Activated T-cell treated with anti-CD3 and anti-CD28 coated beads, Interleukin-2, amount 50 U/mL, for 72 hours (primary cell): ENCODE measurements at places on chromosomes 7 and 10. TPM values are rescaled to one million over a fixed set of nuclear protein-coding genes. Genes with fewer than 3 reads are reported as not detected.

LDB3 gene
- 0.16 TPM for total RNA-seq

DNA sequence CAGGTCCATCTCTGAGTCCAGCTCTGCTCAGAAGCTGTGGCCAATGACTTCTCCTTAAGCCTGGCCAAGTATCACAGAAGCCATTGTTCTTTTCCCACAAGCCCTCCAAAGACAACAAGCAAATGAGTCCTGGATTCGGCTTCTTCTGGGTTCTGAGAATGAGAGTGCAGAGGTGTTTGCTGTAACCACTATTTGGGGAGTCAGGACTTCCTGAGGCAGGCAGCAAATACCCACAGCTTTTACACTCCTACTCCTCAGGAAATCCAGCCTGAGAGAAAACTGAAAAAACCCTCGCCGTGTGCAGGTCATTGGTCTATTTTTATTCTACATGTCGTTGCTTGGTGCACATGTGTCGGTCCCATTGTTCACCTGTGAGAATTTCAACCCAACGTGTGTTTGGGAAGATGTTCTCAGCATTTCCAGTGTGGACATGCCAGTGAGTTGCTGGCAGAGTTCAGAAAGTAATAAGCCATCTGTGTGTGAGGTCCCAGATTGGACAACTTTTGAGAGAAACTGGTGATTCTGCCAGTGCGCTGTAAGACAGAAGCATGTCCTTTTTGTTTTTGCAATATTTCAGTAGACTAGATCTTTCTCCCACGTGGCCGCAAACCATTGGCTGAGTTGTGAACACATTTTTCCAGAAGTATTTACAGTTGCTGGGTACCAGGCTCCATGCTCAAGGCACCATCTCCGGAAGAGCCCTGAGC lies 121.6 kb upstream of the LYZL2 start:
- H3K4me3 ChIP-seq, result peak overlapping the region; percentile 12
- no peaks in the 10 kb centered on the region for H3K36me3 ChIP-seq
- DNase-seq, result no peak
- H3K4me1 ChIP-seq, result peaks cover 49% of the 10 kb centered on the region
- H3K27me3 ChIP-seq, result no peaks in the 10 kb centered on the region

- H3K27me3 ChIP-seq, result no peaks in the 10 kb centered on the region
- no peak overlapping the region for H3K4me3 ChIP-seq
- H3K4me1 ChIP-seq, result peaks cover 15% of the 10 kb centered on the region
Measured at GRCh38 chr10:24944512-24945255, 7.7 kb downstream of the PRTFDC1 start.

- no peak overlapping the region for H3K4me3 ChIP-seq
- H3K4me1 ChIP-seq, result peaks cover 19% of the 10 kb centered on the region
- H3K36me3 ChIP-seq, result no peaks in the 10 kb centered on the region
- no peak overlapping the region for H3K27ac ChIP-seq
- peaks cover 7% of the 10 kb centered on the region for H3K27me3 ChIP-seq
Measured at GRCh38 chr10:100907175-100907574, 5.6 kb upstream of the SLF2 start.

DNA sequence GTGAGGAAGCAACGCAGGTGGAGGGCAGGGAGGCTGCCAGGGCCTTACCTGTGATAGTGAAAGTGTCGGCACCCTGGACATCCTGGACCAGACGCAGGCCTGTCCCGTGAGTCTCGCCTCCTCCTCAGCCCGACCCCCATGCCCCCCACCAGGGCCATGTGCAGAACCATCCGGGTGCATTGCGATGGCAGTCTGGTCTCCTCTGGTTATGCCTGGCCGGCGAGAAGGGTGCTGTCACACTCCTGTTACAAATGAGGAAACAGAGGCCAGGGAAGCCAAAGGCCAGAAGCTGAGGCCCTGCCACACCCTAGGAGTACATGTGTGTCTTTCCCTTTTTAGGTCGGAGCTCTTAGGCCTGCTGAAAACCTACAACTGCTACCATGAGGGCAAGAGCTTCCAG lies 7.2 kb downstream of the DEPP1 start:
- no peaks in the 10 kb centered on the region for H3K36me3 ChIP-seq
- H3K4me3 ChIP-seq, result no peak overlapping the region
- H3K27ac ChIP-seq, result no peak overlapping the region
- no peak for DNase-seq
- no peaks in the 10 kb centered on the region for H3K27me3 ChIP-seq

- H3K4me3 ChIP-seq, result no peak overlapping the region
- DNase-seq, result no peak
- no peaks in the 10 kb centered on the region for H3K36me3 ChIP-seq
- H3K27ac ChIP-seq, result no peak overlapping the region
- no peaks in the 10 kb centered on the region for H3K4me1 ChIP-seq
Measured at GRCh38 chr7:1659696-1660095, 10.4 kb upstream of the ELFN1 start.

PAPOLB gene
- 0.05 TPM for total RNA-seq

- H3K4me3 ChIP-seq, result no peak overlapping the region
- DNase-seq, result no peak
- peaks cover 13% of the 10 kb centered on the region for H3K27me3 ChIP-seq
Measured at GRCh38 chr10:132883391-132883881, 58.9 kb downstream of the CFAP46 start.
